ENCODE measurements at places on chromosomes 2 and 18.

- no peak for DNase-seq
Observed at GRCh38 chr2:26195040-26195984, 22.4 kb downstream of the GAREM2 start.

- no peak for DNase-seq
Observed at GRCh38 chr2:72689579-72690195, 136.1 kb downstream of the EXOC6B start.

DNA sequence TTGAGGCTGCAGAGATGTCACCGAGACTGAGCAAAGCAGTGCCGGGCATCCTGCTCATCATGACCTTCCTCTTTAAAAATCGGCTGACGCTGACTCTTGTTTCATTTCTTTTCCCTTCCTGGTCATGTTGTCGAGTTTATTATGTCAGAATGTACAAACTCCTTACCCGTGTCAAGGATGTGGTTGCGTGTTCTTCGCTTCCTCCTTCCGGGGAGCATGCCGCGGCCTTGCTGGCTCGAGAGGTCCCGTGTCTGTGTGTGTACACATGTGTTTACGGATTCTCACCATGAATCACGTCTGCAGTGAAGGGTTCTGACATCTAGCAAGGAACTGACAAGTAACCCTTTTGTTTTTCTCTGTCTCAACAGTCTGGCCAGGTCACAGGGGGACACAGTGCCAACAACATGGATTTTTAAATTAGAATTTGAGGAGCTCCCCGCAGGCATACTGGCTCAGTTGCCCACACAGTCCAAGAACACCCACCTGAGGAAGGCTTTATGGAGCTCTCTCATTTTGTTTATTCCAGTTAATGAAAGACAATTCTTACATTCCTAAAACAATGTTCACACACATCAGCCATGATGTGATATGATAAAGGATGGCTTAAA lies 60.2 kb downstream of the MYT1L start:
- DNase-seq, result no peak

DNA sequence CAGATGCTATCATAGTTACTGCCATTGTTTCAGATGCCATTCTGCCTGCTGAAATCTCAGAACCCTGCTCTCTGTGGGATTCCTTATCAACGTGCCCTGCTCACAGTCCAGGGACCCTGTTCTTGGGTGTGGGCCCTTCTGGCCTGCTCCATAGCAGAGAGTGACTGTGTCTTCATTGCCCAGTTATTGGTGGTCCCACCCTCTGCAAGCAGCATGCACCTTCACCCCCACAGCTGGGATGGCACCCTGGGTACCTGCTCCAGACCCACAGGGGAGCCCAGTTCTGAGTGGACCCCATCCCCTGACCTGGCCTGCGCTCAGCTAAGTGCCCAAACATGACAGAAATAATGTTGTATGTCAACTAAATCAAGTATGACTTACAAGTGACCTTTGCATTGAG lies 36.6 kb downstream of the SMIM21 start:
- no peak for DNase-seq

DNA sequence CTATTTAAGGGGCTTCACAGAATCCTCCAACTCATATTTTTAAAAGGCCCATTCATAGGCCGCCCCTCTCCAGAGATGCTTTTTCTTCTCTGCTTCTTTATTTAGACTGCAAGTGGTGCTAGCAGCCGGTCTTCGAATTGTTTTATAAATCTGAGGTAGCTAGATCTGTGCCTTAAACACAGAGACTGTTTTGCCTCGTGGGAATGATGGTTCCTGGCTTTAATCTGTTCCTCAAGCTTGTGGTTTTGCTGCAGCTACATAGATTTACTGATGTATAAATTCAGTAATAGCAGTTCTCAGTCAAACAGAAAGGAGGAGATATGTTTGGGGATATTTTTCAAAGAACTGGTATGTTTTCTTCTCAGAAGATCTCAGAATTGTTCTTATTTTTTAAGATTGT lies 45.3 kb downstream of the TNFRSF11A start:
- no peak for DNase-seq

DNA sequence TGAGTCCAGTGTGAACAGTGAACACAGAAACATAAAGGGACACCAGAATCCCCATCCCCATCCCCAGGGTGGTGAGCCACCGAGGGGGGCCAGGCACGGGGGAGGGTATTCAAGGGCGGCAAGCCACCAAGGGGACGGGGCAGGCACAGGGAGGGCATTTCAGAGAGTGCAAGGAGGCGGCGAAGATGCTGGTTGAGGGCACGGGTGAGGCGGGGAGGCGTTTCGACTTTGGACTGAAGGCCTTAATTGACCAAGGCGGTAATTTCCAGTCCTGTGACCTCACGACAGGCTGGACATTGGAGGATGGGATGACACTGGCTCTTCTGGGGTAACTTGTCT lies 70.4 kb downstream of the ODC1 start:
- DNase-seq, result no peak

- no peak for DNase-seq
Observed at GRCh38 chr2:607172-607571, 70.0 kb downstream of the TMEM18 start.

- DNase-seq, result no peak
Observed at GRCh38 chr2:50851886-50852285, 180.0 kb downstream of the NRXN1 start.

DNA sequence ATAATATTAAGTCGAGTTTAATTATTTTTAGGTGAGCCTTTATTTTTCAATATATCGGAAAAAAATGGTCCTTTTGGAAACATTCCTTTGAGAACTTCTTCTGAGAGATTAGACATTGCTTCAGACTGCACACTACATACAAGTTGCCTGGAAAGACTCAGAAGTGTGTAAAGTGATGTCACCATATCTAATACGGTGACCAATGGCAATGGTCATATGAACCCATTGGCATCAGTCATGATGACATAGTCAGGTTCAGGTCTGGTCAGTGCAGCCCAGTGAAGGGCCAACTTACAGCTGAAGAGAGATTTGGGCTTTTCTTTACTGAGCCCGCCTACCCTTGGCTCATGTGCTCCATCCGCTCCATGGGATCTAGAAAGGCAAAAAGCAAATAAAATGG lies 283.5 kb upstream of the EPAS1 start:
- no peak for DNase-seq

GRCh38 chr2:191643429-191643828 lies 34.5 kb upstream of the NABP1 start:
- no peak for DNase-seq

- DNase-seq, result no peak
Observed at GRCh38 chr2:26587994-26588393, 53.2 kb downstream of the CIB4 start.

- DNase-seq, result no peak
Observed at GRCh38 chr18:70417847-70418246, 129.0 kb downstream of the SOCS6 start.

DNA sequence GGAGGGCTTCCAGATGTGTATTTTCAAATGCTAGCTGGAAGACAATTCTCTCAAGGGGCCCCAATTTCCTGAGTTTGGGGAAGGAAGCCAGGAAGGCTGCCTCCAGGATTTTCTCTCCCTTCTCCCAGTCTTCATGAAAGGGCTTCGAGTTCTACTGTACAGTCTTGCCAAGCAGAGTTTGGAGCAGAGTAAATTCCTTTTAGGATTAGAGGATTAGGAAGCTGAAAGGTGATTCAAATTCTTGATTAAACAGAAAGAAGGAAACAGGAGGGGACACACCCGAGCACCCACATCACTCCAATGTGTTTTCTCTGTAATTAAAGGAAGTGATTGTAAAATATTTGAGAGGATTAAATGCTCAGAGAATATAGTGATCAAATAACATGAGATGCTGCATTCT lies 217.8 kb downstream of the SETBP1 start:
- DNase-seq, result no peak

GRCh38 chr2:190526105-190526750 lies 8.3 kb downstream of the NEMP2 start:
- DNase-seq, result no peak

- no peak for DNase-seq
Observed at GRCh38 chr2:157952558-157952957, 76.4 kb upstream of the ACVR1 start.

- no peak for DNase-seq
Observed at GRCh38 chr2:134976074-134976702, 57.6 kb downstream of the CCNT2 start.

- DNase-seq, result no peak
Observed at GRCh38 chr2:189056200-189057106, 82.3 kb downstream of the COL3A1 start.

GRCh38 chr2:98026927-98027522 lies 31.3 kb upstream of the TMEM131 start:
- DNase-seq, result no peak

DNA sequence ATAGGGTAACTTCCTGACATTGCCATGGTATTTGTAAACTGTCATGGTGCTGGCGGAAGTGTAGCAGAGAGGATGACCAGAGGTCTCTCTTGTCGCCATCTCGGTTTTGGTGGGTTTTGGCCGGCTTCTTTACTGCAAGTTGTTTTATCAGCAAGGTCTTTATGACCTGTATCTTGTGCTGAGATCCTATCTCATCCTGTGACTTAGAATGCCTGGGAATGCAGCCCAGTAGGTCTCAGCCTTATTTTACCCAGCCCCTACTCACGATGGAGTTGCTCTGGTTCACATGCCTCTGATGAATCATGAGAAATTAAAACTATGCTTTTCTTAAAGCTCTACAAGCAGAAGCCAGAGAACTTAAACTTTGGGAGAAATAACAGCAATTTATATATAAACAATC lies 12.7 kb upstream of the NFU1 start:
- no peak for DNase-seq

DNA sequence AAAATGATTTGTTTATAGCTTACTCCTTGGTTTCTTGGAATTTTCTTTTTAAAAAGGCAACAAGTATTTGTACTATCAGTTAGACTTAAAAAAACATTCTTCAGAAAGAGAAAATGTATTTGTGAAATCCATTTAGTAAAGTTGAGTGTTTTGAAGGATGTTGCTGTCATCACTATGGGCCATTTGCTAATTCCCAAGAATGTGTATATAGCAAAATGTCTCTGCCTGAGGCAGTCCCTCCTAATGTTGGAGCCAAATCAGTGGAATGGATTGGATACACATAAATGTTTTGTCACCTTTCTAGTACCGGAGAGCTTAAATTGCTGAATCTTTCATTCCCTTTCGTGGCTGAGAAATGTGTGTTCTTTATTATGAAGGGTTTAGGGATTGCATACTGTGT lies 890.2 kb upstream of the ZEB2 start:
- no peak for DNase-seq

Data from stimulated activated CD8-positive, alpha-beta memory T cell treated with anti-CD3 and anti-CD28 coated beads, Interleukin-4, amount 100 ng/mL, for 1 hour (primary cell).